Astrocyte (in vitro differentiated cells and primary cell): ENCODE measurements at places on chromosomes 4 and X. TPM values are rescaled to one million over a fixed set of nuclear protein-coding genes. Genes with fewer than 3 reads are reported as not detected.
A peak's percentile ranks its signal among the peaks of the same experiment; 100 is the strongest.

Gene PCDH11X
- total RNA-seq, result 0.31 and 0.57 TPM in 2 replicates

DNA sequence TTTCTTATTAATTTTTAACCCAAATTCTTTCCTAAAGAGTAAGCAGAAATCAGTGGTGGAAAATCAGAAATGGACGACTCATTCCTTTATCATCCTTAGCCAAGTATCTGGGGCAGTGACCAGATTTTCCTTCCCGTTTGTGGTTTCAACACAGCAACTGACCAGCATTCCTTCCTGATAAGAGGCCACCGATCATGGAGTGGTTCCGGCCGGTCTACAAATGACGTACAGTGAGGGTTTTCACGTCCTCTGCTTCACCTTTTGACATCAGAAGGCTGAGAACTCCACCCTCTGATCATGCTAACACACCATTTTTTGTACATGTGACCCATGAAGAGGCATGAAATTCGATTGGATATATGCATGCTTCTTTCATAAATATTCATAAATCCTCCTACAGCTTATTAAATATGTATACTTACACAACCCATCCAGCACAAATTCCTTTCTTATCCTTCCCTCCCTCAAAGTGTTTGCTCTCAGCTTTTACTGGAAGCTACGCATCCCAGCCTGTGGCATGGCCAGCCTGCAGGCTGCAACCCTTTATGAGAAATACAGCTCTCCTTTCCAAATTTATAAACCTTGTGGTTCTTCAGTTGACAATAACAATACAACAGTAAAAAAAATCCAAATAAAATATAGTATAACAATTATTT is 173.0 kb upstream of the CASK start:
- peak overlapping the region; percentile 69 for H3K27ac ChIP-seq
- no peak overlapping the region for H3K4me3 ChIP-seq
- no peaks in the 10 kb centered on the region for H3K27me3 ChIP-seq

Gene PITX2
- 3.8 and 4.2 TPM in 2 replicates for total RNA-seq

DNA sequence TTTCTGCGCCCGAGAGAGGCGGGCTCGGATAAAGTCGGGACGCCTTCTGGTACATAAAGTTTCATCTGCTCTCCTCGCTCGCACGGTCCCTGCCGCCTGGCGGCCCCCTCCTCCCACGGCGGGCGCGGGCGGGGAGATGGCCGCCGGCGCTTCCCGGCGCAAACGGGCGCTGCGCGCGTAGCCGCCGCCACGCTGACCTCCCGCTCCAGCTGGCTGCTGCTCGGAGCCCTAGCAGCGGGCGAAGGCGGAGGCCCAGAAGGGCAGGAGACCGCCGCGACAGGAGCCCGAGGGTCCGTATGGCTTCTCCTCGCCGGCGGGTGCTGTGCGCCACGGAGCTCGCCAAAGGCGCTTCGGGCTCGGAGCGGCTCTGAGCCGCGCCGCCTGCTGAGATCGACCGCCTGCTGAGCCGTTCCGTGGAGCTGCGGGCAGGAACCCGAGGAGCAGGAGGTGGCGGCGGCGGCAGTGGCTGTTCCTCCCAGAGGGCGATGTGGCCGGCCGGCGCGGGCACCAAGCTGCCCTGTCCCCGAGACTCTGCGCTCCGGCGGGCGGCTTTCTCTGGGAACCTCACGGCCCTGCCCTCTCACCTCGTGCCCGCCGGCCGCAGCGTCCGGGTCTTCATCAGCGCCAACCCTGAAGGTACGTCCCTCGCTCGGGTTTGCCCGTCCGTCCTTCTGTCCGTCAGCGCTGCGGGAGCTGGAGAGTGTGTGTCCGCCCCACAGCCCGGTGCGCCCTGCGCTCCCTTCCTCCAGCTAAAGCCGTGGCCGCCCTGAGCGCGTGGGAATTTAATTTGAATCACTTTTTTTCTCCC is at the start of gene NWD2:
Gene NWD2, plus strand, starts transcription at position 161 of the 808 bp plus-strand sequence. Its CDS starts 325 bp downstream, at position 486.
- no peaks in the 10 kb centered on the region for H3K4me1 ChIP-seq
- no peak for DNase-seq
- H3K27ac ChIP-seq, result no peak within 1 kb of the TSS
- no peaks in the 10 kb centered on the region for H3K36me3 ChIP-seq

GRCh38 chrX:99301990-99302389 is 1108.1 kb downstream of the PCDH19 start:
- H3K36me3 ChIP-seq, result no peaks in the 10 kb centered on the region
- H3K27me3 ChIP-seq, result no peaks in the 10 kb centered on the region
- no peaks in the 10 kb centered on the region for H3K4me1 ChIP-seq
- no peak for DNase-seq
- H3K4me3 ChIP-seq, result no peak overlapping the region

GRCh38 chr4:169826634-169827187 is 69.0 kb upstream of the HPF1 start:
- no peaks in the 10 kb centered on the region for H3K36me3 ChIP-seq
- no peaks in the 10 kb centered on the region for H3K27me3 ChIP-seq
- no peak for DNase-seq
- no peaks in the 10 kb centered on the region for H3K4me1 ChIP-seq
- H3K4me3 ChIP-seq, result no peak overlapping the region
- no peak overlapping the region for H3K27ac ChIP-seq

DNA sequence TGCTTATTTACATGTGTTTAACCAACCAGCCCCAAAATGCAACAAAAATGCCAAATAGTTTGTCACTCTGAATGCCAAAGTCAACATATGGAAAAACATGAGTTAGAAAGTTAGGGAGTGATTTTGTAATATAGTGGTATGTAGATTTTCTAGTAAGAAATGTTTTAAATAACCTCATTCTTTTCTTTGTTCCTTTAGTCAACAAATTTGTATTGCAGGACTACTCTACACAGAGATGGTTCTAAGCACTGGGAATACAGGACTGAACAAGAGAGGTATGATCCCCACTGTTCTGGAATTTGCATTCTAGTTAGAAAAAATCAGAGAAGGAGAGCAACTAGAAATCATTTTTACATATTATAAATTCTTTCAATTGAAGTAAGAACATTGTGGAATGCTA is 218.8 kb upstream of the ANXA10 start:
- no peak for DNase-seq
- H3K27me3 ChIP-seq, result no peaks in the 10 kb centered on the region
- H3K36me3 ChIP-seq, result no peaks in the 10 kb centered on the region

Gene MED12
- 33.8 and 34.3 TPM in 2 replicates for total RNA-seq

Gene MTMR8
- 0.89 and 1.6 TPM in 2 replicates for total RNA-seq
